ENCODE measurements at places on chromosomes 1 and 21.
A peak's percentile ranks its signal among the peaks of the same experiment; 100 is the strongest.

DNA sequence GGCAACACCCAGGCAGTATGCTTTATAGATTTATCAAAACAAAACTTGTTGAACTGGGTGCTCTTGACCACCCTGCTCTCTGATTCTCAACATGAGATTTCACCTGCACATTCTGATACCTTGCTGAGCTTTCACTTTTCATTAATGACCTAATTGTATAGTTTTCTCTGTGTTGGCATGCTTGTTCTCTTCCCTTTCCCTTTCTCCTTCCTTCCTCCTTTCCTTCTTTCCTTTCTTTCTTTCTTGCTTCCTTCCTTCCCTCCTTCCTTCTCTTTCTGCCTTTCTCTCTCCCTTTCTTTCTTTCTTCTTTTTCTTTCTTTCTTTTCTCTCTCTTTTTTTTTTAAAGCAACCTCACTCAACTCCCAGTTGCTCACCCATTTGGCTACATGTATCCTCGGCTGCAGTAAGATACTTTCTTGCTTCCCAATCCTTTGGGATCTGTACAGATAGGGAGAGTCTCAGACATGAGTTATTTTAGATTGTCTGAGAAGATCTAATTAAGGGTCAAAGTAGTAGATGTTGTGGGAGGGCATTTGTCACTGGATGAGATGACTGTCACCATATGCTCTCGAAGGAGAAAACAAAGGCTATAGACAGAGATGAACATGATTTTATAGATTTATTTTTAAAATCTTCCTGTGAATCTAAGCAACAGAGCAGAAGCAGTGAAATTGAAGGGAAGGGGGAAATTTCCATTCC lies 458.0 kb downstream of the USP25 start:
- H3K4me3 ChIP-seq, result no peak overlapping the region
- no peaks in the 10 kb centered on the region for H3K4me1 ChIP-seq
- H3K27me3 ChIP-seq, result no peaks in the 10 kb centered on the region
- no peak for DNase-seq

- H3K27me3 ChIP-seq, result no peaks in the 10 kb centered on the region
- peak overlapping the region; percentile 98 for H3K4me3 ChIP-seq
- peaks cover 20% of the 10 kb centered on the region for H3K4me1 ChIP-seq
Observed at GRCh38 chr1:160284220-160284781, 632 bp downstream of the PEX19 start.

DNA sequence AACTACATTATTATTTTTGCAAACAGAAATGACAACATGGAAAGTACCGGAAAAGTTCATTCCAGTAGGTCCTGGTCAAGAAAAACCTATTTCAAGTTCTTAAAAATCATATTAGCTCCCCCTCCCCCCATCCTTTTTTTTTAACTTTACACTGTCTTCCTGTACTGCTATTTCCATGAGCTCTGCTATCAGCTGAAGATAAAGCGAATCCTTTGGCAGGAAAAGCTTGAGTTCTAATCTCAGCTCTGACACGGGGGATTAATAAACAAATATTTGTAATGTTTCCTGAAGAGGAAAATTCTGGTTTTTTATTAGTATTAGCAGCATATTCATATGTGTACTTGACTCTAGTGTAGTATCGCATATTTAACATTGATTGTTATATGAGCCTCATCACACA lies 190.7 kb upstream of the ESRRG start:
- H3K4me3 ChIP-seq, result no peak overlapping the region
- no peaks in the 10 kb centered on the region for H3K27me3 ChIP-seq
- no peaks in the 10 kb centered on the region for H3K36me3 ChIP-seq
- no peaks in the 10 kb centered on the region for H3K4me1 ChIP-seq
- DNase-seq, result no peak
- no peak overlapping the region for H3K27ac ChIP-seq

DNA sequence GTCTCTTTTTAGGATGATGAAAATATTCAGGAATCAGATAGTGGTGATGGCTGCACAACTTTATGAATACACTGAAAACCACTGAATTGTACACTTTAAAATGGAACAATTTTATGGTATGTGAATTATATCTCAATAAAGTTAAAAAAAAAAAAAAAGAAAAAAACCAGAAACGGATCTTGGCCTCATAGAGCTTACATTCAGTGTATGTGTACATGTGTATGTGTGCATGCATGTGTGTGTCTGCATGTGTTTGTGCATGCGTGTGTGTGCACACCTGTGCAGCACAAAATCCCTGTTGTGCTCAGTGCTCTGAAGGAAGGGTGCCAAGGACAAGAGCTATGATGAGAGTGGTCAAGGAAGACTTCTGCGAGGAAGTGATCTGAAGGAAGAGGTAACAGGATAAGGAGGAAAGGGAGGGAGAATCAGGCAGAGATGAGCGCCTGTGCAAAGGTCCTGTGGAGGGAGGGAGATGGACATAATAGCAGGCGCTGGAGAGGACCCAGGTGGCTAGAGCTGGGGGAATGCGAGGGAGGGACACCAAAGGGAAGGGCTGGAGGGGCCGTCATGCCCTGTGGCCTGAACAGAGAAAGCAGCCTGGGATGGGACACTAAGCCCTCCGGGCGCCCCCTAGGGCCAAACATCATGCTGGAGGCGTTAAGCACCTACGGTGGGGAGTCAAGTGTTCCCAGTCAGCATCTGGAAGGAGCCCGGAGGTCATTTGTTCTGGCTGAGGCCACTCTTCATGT lies 25.2 kb downstream of the NKAIN1 start:
- no peak overlapping the region for H3K4me3 ChIP-seq
- no peak overlapping the region for H3K27ac ChIP-seq
- no peaks in the 10 kb centered on the region for H3K36me3 ChIP-seq
- no peak for DNase-seq
- H3K4me1 ChIP-seq, result no peaks in the 10 kb centered on the region
- peaks cover 22% of the 10 kb centered on the region for H3K27me3 ChIP-seq

GRCh38 chr1:240031414-240031813 lies 60.3 kb upstream of the FMN2 start:
- no peak overlapping the region for H3K4me3 ChIP-seq
- no peak for DNase-seq

DNA sequence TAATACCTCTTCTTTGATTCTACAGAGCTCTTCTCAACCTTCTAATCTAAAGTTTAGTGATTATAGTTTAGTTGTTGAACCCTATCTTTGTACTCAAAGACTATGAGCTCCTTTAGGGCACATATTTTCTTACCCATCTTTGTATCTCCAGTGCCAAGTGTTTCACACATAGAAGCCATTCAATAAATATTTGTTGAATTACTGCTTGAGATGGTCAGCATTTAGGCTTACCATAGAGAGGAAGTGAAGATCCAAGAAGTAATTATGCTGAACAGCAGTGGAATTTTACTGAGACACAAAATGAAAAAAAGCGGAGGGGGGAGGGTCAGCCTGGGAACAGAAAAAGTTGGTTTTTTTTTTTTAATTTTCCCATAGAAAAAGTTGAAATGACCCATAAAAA lies 21.9 kb downstream of the PIK3R3 start:
- peaks cover 2% of the 10 kb centered on the region for H3K4me1 ChIP-seq
- H3K27me3 ChIP-seq, result peaks cover 11% of the 10 kb centered on the region
- no peaks in the 10 kb centered on the region for H3K36me3 ChIP-seq
- no peak overlapping the region for H3K4me3 ChIP-seq
- H3K27ac ChIP-seq, result no peak overlapping the region
